ENCODE measurements at places on chromosomes 2 and 18.
A peak's percentile ranks its signal among the peaks of the same experiment; 100 is the strongest.

DNA sequence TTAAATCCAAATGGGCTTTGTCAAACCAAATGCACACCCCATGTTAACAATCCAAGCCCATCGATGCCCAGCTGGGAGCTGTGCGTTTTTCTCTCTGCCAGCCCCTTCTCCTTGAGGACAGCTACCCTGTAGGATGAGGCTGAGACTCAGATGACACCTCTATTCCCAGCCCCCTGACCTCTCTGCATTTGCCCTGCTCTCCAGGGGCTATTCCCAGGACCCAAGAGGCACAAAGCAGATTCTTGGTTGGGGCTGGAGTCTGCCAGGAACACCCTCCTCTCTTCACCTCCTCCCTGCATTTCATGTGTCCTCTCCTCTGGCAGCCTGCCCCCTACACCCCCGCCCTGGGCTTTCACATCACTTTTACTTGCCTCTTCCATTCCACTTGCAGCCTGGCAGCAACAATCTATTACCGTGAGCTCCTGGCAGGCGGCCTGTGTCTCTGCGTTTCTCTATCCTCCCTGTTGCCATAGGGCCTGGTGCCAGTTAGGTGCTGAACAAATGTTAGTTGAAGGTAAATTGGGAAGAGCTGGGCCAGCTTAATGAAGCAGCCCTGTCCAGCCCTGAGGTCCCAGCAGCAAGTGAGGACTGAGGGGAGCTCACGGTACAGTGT, 51.8 kb downstream of the ADD2 start:
- no peak for DNase-seq

GRCh38 chr2:62654423-62654791, 51.1 kb upstream of the EHBP1 start:
- DNase-seq, result no peak

DNA sequence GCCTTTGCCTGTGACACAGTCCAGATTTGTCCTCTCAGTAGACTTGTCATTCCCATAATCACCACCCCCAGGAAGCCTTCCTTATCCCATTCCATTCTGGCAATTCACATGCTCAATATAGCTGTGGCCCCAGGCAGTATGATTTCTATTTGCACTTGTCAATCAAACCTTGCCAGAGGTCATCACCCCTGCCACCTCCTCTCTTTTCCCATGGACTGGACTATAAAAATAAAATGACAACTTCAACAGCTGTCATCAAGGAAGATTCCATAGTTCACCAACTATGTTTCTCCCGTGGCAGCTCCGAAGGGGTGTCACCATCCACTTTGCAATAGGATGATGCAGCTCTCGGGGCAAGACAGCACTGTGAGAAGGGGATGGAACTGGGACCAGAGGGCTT, 255.7 kb downstream of the CELF4 start:
- no peak for DNase-seq

DNA sequence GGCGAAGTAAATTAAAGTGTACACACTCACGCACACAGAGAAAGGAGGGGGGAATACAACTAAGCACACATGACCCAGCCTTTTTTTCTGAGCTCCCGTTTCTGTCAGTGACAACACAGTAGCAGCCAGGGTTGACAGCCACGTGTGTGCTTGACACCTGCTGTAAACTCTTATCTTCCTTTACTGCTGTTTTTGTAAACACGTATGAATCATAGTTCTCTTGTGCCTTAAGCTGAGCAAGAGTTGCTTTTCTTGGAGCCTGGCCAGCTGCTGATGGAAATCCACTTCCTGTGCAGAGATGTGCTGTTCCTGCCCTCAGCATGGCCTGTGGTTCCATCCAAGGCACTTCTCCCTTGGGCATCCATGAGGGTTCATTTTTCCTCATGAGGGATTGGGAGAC, 561.9 kb downstream of the GALR1 start:
- no peak for DNase-seq

- peak; percentile 92 for DNase-seq
Measured at GRCh38 chr2:74454654-74455511, at the start of gene INO80B. TSS of gene INO80B (plus strand) at chr2:74455087. CDS start at chr2:74455117, 30 bp downstream.

Measured in NCI-H1048 (cell line).